Naive thymus-derived CD8-positive, alpha-beta T cell (primary cell): ENCODE measurements at places on chromosomes 12 and 14. TPM values are rescaled to one million over a fixed set of nuclear protein-coding genes. Genes with fewer than 3 reads are reported as not detected.

Gene CACNA2D4
- 10.1 TPM for total RNA-seq

Gene DNAJC22
- not detected for total RNA-seq

DNA sequence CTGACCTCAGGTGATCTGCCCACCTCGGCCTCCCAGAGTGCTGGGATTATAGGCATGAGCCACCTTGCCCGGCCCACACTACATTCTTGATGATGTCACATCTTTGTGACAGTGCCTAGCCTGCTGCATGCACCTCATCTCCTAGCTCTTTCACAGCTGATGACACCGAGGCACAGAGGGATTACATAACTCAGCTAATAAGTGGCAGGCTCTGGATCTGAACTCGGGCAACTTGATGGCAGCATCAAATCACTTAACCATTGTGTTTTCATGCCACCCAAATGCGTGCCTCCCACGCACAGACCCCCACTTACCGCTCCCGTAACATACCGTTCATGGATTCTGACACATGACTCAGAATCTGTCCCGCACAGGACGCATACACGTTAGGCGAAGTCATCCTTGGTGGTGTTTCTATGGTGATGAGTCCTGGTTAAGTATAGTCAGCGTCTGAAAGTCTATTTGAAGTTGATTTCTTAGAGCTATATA lies 7.4 kb downstream of the TMEM120B start:
- DNase-seq = no peak

DNA sequence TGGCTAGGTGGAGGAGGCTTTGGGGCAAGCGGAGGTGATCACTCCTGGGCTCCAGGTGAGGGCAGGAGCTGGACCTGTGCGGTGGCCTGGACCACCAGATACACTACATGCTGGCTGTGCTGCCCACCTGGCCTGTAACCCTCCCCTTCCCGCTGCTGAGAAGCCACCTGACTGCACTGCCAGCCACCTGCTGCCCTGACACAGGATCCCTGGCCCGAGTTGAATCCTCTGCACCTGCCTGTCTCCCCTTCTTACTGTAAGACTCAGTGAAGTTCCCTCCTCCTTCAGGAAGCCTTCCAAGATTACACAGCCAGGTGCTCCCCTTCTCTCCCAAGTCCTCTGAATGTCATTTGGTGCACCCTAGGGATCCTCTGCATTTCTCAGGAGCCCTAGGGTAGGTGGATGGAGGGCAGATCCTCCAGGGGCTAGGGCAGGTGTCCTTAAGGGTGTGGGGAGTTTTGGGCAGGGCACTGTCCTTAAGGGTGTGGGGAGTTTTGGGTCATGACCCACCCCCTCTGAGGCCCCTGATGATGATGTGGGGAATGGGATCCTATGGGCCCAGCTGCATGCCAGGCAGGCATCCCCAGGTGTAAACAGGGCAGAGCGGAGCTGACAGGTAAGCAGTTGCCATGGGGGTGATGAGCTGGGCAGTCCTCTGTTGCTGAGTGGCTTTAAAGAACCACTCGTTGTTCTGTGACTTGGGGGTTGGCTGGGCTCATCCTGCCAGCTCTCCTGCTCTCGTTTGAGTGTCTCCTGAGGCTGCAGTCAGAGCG lies 6.7 kb upstream of the MTA1 start:
- no peak for DNase-seq

GRCh38 chr14:51653079-51653774 lies 1.5 kb downstream of the FRMD6 start:
- DNase-seq = no peak

DNA sequence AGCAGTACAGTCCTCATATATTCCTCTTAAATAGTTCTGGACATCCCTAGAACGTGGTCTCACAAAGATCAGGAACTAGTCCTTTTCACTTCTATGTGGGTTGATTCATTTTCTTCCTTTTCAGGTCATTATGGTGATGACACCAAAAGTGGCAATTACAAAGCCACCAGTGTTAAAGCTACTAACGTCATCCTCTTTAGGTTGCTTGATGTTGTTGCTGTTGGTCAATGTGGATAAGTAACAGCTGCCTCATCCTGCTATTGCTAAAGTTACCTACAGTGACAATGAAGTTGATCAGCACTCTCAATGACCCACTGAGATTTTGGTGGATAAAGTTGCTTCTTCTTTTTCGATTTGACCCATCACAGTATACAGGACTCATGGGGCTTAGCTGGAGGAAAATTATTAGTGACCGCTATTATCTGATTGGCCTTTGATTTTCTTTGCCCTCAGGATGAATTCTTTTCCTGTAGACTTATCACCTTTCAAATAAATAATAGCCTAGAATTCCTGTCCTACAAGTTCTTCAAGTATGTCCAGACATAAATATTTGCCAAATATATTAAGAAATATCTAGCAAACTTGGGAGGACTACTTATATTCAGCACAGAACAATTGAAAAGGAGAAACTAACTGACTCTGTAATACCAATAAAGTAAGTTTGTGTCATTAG lies 54.0 kb upstream of the ATP2B1 start:
- no peak for DNase-seq

DNA sequence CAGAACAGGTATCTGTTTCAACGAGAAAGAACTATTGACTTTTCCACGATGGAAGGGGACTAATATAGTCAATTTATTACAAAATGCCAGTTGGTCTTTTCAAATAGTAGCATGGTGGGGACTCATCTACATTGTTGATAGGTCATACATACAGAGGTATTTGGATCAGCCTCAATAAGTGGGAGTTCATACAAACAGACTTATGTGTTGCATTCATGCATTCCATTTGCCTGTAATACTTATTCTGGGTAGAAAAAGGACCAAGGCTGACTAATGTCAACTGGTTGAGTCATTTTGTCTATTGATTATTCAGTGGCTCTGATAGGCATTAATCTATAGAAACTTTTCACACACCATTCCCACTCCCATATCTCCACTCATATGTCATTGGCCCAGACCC lies 41.5 kb upstream of the GLIPR1 start:
- no peak for DNase-seq

GRCh38 chr12:15700595-15700994 lies 88.6 kb downstream of the EPS8 start:
- DNase-seq = no peak

DNA sequence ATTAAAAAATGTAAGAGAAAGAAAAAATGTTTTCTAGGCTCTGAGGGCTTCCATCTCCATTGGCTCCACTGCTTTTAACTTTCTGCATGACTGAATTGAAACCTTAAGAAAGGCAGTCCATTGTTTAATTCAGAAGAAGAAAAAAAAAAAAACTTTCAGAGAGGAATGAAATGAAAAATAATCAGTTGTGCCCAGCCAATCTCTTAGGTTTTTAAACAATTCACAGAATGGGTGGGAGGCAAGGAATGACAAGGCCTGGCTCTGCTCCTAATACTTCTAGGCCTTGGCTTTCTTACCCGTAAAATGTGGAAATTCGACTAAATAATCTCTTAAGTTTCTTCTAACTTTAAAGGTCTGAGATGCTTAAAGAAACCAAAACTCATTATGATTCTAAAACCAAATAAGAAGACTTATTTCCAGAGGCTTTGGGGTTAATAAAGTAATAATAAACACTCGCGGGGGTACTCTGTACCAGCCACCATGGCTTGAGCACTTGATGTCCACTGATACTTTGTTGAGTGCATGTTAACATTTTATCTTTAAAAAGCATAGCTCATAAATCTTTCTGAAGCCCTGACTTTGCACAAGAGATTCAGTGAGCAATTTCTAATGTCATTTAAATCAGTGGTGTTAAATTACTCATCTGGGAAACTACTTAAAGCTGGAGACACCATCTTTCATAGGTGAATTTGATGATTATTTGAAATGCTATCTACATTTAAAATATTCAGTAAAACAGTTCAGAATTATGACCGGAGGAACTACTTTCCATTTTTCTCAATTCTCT lies 49.6 kb downstream of the STON2 start:
- no peak for DNase-seq
